Activated CD4-positive, alpha-beta T cell treated with anti-CD3 and anti-CD28 coated beads, Interleukin-2, amount 50 U/mL, for 24 hours (primary cell): ENCODE measurements at places on chromosomes 2 and 18.

- no peak for DNase-seq
Observed at GRCh38 chr2:197940382-197940781, 136.0 kb downstream of the PLCL1 start.

DNA sequence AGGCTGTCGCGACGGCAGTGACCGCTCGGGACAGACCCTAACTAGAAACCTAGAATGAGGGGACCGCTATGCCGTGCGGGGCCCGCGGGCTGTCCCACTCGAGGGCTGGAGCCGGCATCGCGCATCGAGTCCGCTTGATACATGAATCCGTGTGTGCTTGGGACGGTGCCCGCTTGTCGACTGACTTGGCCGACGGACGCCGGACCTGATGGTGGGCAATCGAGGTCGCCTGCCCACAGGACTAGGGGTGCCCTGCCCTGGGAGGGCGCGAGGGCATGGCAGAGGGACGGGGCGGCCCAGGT is 749 bp upstream of the PTMA start:
- DNase-seq, result no peak

- no peak for DNase-seq
Observed at GRCh38 chr18:48774941-48775340, 175.8 kb downstream of the SMAD7 start.

- no peak for DNase-seq
Observed at GRCh38 chr2:190405070-190405469, 3.1 kb upstream of the MFSD6 start.

DNA sequence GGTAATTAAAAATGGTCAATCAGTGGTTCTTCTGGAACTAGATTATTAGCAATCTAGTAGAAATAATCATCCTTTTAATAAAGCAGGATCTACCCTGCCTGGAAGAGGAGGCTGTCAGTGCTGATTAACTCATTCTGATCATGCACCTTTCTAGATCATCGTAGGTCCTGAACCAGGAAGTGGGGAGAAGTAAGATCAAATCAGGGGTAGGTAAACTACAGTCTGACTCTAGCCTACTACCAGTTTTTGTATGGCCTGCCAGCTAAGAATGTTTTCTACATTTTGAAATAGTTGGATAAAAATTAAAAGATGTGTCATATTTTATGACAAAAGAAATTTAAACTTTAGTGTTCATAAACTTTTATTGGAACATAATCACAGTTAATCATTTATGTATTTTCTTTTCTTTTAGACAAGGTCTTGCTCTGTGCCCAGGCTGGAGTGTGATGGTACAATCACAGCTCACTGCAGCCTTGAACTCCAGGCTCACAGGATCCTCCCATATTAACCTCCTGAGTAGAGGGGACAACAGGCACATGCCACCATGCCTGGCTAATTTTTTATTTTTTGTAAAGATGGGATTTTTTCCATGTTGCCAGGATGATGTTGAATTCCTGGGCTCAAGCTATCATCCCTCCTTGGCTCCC is 36.1 kb downstream of the C18orf54 start:
- no peak for DNase-seq

DNA sequence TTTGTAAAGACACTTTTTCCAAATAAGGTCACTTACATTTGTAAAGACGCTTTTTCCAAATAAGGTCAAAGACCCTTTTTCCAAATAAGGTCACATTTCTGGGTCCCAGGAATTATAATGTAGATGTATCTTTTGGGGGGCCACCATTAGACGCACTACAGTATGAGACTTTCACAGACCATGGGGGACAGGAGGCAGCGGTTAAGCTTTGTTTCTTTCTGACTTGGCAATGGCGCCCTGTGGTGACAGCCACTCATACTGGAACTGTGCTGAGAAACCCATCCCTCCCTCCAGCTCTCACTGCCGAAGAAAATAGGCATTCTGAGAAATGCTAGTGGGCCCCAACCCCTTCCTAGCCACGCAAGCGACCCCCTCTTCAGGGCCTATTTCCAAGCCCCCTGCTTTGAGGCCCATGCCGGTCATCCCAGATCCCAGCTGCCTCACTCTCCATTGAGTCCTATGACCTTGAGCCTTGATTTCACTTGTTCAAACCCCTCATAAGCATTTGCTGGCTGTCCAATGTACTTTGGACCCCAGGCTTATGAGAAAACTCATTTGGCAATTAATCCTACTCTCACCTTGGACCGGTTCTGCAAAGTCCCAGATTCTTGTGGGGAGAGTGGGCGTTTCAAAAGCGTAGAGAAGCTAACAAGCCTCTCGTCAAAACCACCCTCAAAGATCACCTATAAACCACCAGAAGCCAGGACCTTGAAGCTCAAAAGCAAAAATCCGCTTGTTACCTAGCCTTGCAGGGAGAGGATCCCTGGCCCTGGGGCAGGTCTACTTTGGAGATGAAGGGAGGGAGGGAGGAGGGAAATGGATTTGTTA is 11.3 kb upstream of the SPATA3 start:
- peak; percentile 34 for DNase-seq

- DNase-seq, result no peak
Observed at GRCh38 chr2:135909976-135910375, 33.7 kb upstream of the MCM6 start.

DNA sequence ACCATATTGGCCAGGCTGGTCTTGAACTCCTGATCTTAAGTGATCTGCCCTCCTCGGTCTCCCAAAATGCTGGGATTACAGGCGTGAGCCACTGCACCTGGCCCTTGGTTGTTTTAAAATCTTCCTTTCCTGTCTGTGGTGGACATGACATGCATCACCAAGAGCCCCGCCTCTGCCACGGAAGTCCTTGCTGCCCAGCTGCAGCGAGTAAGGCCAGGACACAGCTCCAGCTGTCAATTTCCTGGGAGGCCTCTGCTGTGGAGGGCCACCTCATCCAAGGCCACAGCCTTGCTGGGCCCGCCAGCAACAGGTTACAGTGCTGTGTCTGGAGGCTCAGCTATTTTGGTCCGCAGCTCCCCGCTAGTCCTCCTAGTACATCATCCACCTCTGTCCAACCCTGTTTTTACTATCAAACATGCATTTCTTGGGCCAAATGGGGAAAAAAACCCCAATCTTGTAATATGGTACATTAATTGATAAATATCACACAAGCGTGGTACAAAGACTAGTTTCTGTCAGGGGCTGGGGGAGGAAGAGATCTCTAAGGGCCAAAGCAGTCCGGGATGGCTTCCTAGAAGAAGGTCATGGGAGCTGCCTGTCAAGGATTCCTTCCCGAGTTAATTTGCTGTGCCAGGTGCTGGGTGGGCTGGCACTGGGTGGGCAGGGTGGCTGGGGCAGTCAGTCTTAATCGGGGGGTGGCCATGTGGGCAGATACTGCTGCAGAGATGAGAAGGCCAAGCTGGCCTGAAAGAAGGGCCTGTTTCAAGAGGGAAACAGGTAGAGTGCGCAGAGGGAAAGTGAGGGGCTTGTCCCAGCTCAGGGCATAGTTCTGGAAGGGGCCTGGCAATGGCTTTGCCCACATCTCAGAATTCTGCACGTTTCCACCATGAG is 100.5 kb downstream of the INHBB start:
- DNase-seq, result no peak

- DNase-seq, result no peak
Observed at GRCh38 chr2:201915446-201915845, 109.1 kb downstream of the CDK15 start.

DNA sequence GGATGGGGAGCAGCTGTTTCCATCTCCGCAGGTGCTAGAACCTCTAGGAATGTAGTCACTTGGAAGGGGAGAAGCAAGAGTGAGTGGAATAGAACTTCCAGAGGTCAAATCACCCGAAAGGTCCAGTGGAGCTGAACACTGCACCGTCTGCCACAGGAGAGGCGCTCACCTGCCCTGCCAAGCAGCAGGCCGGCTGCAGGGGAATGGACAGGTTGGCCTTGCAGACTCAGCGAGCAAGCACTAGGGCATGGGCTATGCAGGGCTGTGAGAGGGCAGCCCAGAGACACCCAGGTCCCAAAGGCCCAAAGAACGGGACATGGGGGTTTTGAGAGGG is 214.2 kb downstream of the TNS1 start:
- no peak for DNase-seq

- DNase-seq, result no peak
Observed at GRCh38 chr2:37636381-37637066, 34.9 kb downstream of the CDC42EP3 start.

GRCh38 chr18:21069468-21069867 is 42.1 kb downstream of the ROCK1 start:
- DNase-seq, result no peak

DNA sequence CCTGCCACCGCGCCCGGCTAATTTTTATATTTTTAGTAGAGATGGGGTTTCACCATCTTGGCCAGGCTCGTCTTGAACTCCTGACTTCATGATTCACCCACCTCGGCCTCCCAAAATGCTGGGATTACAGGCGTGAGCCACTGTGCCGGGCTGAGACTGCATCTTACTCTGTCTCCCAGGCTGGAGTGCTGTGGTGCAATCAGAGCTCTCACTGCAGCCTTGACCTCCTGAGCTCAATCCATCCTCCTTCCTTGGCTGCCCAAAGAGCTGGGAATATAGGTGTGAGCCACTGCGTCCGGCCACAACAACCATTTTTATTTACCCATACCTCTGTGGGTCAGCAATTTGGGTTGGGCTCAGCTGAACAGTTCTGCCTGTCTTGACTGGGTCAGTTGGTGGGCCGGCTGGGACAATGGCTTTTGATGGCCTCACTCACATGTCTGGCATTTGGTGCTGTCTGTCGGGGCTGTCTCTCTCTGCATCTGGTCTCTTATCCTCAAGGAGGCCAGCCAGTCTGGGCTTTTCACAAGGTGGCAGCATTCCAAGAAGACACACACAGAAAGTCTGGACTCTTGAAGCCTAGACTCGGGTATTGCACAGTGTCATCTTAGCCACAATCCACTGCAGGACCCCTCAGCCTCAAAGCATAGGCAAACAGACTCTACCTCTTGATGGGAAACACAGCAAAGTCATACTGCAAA is 116.8 kb upstream of the GATA6 start:
- no peak for DNase-seq

- DNase-seq, result no peak
Observed at GRCh38 chr2:238810321-238810720, 37.6 kb upstream of the TWIST2 start.

GRCh38 chr2:36355151-36355889 is at the start of gene CRIM1:
Gene CRIM1, plus strand, starts transcription at chr2:36355778. Its CDS starts 515 bp downstream, at chr2:36356293.
- DNase-seq, result peak; percentile 25

DNA sequence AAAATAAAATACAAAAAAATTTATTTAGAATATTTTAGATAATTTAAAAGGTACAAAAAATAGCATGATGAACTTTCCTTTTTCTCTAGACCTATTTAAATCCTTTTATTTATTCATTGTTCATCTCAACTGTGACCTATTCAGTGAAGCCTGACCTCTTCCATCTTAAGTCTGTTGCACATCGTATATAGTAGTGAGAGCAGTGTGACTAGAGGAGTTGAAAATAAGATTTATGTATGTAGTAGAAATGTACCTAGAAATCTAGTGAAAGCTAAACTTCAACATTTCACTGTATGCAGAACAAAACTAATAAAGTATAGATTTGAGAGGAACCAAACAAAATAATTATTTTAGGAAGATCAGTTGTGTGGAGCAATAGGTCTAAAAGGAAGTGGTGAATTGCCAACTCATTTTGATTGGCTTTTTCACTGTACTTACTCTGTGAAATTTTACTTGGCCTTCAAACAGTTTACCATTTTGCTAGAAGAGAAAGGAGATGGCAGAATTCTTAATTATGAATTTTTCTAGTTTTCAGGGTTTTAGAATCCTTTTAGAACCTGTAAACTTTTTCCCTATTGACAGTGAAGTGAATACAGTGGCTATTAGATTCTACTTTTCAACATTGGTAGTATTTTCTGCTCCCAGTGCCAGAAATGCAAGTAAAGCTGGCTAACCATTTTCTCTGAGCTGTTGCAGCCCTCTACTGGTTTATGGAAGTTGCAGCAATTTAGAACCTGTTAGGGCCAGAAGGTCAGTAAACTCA is 11.0 kb downstream of the ANKRD12 start:
- no peak for DNase-seq

- DNase-seq, result no peak
Observed at GRCh38 chr2:130884503-130884902, 47.8 kb downstream of the ARHGEF4 start.

GRCh38 chr2:85188852-85189251 is 55.7 kb downstream of the TCF7L1 start:
- DNase-seq, result no peak

GRCh38 chr2:181324912-181325311 is 132.3 kb upstream of the ITGA4 start:
- no peak for DNase-seq

- no peak for DNase-seq
Observed at GRCh38 chr2:173720306-173720705, 244.9 kb downstream of the SP3 start.

DNA sequence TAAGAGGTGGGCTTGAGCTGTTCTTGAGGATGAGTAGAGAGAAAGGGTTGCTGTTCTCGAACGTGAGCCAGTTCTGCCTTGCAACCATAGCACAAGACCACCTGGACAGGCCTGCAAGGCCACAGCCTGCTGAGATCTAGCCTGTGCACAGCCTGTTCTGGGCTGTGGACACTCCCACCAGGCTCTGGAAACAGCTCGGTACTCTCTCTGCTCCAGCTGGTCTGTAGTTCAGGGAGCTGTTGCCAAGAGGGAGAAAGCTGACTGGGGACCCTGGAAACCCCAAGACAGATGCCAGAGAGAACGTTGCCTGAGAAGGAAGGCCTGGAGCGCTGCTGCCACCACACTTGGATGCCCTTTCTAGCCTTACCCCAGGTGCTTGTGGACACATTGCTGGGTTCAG is 69.8 kb downstream of the CTIF start:
- DNase-seq, result no peak

DNA sequence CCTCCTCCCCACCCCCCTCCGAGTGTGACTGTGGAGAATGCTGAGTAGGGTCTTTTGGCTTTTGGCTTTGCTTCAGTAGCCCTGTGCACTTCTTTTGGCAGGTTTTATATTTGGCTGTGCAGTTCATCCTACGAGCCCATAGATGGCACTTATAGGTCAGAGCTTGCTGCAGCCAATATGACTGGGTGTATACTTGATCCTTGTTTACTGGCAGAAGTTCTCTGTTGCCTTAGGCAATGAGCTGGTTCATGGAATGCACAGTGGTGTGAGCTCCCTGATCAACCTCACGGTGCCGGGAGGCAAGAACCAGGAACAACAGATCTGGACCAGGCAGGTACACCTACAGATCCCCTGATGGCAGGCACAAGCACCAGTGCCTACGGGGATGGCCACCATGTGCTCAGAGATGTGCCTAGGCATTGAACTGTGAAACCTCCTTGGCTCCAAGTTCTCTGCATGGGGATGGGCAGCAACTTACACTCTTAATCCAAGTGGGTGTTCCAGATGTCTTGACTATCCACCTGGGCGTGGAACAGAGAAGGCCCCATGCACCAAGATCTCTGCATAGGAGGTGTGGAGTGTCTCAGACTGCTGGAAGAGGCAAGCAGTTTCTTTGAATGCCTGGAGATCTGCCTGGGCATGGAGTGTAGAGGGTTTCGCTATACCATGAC is 190.4 kb downstream of the KIAA1328 start:
- DNase-seq, result no peak

DNA sequence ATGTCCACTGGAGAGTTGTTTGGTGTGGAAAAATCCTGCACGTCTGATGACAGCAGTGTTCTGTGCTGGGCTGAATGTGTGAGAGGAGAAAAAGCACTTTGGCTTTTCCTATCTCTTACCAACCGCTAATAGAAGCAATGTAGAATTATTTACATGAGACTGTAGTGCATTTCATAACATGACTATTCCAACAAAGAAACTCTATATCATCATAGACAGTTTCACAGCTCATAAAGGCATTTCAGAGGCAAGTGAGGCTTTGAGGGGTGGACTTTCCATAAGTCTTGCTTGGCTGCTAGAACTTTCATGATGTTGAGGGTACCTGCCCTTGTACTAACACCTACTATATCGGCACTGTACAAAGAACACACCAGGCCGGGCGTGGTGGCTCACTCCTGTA is 345.1 kb upstream of the RAB12 start:
- no peak for DNase-seq
